Activated CD4-positive, alpha-beta T cell treated with anti-CD3 and anti-CD28 coated beads for 36 hours (primary cell): ENCODE measurements at places on chromosomes 2 and 18. TPM values are rescaled to one million over a fixed set of nuclear protein-coding genes. Genes with fewer than 3 reads are reported as not detected.

GRCh38 chr2:9995059-9995458, 43.6 kb downstream of the GRHL1 start:
- no peak overlapping the region for H3K4me3 ChIP-seq
- no peaks in the 10 kb centered on the region for H3K36me3 ChIP-seq

DNA sequence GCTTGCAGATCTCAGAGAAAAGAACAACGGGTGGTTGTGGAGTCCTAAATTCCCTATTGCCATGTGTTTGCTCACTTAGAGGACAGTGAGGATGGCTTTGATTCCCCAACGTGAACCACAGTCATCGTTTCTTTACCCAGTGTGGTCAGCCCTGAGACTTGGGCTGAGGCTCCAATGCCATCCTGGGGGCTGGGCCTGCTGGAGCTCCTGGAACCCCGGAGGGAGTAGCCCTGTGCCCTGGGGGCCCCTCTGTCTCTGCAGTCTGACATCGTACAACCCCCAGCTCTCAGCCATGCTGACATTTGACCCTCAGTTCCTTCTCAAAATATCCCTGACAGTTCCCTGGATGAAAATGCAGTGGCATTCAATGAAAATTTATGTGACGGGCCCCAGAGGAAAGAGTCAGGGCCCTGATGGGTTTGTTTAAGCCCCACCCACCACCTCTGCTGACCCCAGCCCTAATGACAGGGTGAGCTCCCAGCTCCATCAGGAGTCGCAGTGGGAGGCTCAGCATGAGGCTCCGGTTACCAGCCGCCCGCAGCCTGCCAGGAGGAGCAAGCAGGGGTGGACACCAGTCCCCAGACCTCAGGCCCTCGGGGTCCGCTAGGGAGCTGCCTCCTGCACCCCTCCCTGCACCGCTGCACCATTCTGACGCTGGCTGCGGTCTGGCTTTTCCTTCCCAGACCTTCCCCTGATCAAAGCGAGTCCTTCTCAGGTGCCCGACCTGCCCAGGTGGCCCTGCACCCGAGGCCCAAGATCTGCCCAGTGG, 120.9 kb downstream of the TWIST2 start:
- H3K27me3 ChIP-seq = peaks cover 8% of the 10 kb centered on the region
- DNase-seq = no peak
- no peak overlapping the region for H3K27ac ChIP-seq

DNA sequence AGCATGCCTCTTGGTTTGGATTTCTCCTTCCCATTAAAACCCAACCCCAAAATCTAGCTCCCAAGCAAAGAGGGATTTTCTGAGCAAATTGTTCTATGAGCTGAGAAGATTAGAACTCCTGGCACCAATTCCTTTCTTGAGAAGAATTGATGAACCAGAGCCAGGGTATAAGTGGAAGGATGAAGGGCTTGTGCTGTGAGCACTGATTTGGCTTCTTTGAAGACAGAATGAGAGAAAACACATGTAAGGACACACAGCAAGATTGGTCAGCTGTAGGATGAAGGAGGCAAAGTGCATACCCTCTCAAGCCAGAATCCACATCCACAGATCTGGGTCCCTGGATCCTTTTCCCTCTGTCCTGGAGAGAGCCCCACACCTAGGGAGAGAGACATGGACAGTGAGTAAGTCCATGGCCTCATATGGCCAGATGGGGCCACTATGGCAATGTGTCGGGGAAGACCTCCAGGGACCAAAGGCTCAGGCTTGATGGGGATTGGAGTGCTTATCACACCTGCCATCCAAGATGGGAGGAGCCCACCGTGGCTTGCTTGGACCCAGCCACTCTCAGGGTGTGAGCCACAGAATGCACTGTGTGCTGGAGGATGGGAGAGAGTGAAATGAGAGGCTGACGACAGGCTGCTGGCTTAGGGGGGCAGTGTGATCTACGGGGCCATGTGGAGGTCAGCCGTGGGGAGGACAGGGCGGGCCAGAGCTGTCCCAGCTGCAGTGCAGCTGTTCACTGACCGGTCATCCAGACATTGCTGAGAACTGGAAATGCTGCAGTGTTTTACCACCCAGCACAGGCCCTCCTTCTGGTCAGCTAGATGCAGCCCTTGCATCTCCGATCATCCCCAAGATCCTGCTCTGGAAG, 339.8 kb downstream of the CYP26B1 start:
- H3K4me1 ChIP-seq = no peaks in the 10 kb centered on the region
- H3K4me3 ChIP-seq = no peak overlapping the region
- no peak for DNase-seq
- no peak overlapping the region for H3K27ac ChIP-seq

UPP2 gene
- not detected for total RNA-seq

ADCYAP1 gene
- not detected for total RNA-seq
